ENCODE measurements at places on chromosomes 6 and 20.

- DNase-seq = no peak
Observed at GRCh38 chr20:723756-724155, 44.5 kb downstream of the SLC52A3 start.

DNA sequence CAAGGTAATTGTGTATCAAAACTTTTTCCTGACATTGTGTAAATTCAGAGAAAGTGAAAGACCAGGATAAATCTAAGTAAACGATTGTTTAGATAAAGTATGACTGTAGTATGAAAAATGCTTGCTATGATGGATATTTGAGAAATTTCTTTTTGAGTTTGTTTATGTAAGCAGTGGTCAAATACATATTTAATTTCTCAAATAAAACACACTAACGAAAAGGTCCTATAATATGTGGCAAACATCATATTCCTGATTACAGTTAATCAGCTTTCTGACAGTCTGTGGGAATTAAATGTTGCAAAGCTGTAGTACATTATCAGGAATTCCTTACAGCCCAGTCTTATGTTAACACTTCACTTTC lies 636.9 kb downstream of the MMUT start:
- DNase-seq = no peak

DNA sequence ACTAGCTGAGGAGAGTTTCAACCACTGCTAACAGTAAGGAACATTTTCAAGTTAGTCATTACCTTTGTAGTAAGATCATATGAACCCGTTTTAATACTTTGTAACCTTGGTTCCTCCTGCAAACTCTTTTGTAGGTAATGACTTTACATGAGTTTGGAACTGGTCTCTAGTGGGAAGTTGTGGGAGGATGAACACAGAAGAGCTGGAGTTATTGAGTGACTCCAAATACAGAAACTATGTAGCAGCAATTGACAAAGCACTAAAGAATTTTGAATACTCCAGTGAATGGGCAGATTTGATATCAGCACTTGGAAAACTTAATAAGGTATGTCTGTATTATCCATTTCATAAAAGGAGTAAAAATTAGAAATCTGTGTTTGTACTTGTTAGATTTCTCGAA lies 29.3 kb downstream of the DOP1A start:
- DNase-seq = no peak

DNA sequence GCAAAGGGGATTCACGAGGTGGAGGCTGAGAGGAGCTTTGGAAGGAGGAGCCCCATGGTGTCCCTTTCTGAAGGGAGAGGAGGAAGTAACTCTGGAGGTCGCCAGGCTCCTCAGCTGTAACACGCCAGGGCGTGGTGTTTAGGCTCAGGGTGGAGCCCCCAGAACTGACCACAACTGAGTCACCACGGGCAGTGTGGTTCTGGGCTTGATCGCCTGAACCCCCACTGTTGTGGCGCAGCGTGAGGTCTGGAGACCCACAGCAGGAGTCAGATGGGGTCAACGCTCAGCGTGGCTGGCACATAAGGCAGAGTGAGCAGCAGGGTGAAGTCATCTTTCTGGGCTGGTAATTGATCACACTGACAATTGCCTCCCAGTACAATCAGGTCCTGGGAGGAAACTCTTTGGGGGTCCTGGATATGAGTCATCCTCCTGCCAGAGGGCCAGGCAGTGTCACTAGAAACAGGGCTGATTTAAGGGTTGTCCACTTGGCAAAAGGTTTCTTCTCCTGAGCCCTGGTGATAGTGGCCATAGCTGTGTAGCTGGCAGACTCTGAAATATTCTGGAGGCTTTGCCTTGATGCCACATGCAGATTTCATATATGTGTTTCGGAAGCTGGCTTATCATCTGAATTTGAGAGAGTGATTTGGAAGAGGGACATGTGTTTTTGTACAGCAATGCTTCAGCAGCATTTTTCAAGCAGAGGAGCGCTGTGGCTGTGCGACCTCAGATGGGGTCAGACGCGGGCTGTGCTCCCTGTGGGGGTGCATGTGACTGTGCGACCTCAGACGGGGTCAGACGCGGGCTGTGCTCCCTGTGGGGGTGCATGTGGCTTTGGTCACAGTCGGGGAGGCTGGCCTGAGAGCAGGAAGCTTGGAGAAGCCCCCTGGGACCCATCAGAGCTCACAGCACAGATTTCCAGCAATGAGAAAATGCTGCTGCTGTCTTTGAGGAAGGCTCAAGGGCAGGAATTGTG lies 50.0 kb downstream of the SYNJ2 start:
- DNase-seq = no peak

- DNase-seq = no peak
Observed at GRCh38 chr6:3940703-3941102, 91.5 kb downstream of the FAM50B start.

DNA sequence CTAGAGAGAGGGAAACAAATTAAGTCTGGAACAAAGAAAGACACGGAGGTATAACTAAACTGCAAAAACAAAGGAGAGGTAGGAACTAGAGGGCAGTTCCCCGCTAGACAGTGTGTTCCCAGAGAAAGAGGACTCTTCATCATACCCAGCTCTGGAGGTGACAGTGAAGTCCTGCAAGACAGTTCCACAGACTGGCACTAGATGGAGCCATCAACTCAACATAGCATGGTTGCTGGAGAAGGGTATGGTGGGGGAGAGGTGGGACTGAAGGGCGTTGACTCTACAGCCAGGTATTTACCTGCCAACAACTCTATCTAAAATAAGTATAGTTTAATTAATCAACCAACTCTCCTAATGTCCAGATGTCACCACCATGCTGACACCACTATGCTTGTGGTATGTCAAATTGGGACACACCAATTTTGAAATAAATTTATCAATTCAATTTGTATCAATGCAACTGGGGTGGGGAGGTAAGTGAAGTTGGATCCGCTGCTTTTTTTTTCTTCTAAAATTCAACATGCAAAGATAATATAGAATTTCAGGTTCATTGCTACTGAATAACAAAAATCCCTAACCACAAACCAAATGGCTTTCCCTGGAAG lies 9.7 kb downstream of the BACH2 start:
- DNase-seq = no peak

DNA sequence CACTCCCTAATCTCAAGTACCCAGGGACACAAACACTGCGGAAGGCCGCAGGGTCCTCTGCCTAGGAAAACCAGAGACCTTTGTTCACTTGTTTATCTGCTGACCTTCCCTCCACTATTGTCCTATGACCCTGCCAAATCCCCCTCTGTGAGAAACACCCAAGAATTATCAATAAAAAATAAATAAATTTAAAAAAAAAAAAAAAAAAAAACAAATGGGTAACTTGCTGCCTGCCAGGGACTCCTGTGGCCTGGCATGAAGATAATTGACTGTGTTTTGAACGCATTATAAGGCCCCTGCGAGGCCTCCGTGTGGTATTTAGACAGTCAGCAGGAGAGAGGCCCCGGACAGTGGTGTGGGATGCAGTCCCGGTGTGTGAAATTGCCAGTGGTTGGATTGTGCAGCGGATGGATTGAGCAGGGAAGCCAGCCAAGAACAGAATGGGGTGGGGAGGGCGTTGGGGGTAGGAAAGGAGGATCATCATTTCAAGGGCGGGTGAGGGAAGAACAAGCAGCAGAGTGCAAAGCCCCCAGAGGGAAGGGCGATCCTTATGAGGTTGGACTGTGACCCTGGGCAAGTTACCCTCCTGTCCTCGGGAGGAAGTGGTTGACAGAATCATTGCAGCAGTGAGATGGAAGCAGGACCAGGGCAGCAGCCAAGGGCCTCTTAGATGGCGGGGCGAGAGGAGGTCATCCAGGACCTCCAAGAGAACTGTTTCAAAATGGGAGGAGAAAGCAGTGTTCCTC lies 43.3 kb downstream of the PPARD start:
- peak; percentile 22 for DNase-seq

DNA sequence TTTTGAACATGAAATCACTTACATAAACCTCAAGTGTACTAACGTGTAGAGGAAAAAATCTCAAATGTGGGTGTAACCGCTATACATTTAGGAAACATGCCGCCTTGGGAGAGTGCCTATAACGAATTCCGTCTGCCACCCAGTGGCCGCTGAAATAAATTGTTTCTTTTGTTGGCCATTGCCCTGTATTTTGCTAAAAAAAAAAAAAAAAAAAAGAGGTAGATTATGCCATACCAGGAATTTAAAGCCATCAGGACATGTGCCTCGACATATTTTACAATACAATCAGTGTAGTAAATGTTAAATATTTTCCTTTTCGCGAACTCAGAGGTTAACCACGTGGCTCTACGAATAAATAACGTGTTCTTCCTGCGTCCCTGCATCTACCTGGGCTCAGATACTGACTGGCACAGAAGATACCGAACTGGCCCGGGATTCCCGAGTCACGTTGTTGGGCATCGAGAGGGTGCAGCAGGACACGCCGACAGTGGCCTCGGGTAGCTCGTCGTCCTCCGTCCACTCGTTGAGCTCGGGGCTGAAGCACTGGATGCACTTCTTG lies 14.3 kb downstream of the KLHL31 start:
- DNase-seq = peak; percentile 50

Measured in COLO829 (cell line).